ENCODE measurements at places on chromosomes 3 and 15. TPM values are rescaled to one million over a fixed set of nuclear protein-coding genes. Genes with fewer than 3 reads are reported as not detected.

DNA sequence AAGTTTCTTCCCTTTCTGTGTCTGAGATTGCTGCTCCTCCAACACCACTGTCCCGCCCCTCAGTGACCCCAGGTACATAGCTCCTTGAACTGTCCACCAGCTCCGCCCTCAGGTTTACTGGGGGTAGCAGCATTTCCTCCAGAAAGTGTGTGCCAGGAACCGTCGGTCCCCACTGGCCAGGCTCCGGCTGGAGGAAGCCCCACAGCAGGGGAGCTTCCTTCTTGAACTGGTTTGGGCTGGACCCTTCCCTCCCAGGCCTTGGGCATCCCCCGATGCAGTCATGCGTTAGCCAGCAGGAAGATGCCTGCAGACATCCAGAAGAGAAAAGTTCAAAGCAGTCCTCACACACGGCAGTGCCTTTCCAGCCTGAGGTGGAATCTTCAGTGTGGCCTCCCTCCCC, 19.7 kb downstream of the PAK6 start:
- DNase-seq = no peak

- DNase-seq = no peak
Measured at GRCh38 chr15:95888762-95889161, 441.7 kb upstream of the NR2F2 start.

- no peak for DNase-seq
Measured at GRCh38 chr3:178718995-178719635, 182.9 kb downstream of the KCNMB2 start.

DNA sequence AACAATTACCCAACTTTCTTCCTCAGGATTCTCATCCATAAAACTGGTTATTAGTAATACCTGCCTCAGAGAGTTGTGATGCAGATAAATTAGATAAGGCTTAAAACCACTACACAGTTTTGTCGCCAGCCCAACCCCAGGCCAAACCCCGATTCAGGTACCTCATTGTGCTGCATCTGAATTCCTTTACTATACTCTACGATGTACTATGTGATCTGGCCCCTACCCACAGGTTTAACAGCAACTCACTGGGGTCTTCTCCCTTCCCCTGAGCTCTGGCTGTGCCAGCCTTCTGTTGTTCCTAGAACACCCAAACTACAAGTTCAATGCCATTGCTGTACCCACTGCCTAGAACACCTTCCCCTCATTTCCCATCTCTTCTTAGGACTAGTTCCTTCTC, 64.6 kb downstream of the MYO5A start:
- no peak for DNase-seq

The TNFSF10 gene
- polyA plus RNA-seq = 0.48 TPM

The NR1I2 gene
- not detected for polyA plus RNA-seq

Data from A549 (cell line).